Foreskin keratinocyte (primary cell): ENCODE measurements at places on chromosomes 1 and 21.
A peak's percentile ranks its signal among the peaks of the same experiment; 100 is the strongest.

- DNase-seq, result peak; percentile 73
Measured at GRCh38 chr1:234154320-234155251, 218.7 kb upstream of the COA6 start.

DNA sequence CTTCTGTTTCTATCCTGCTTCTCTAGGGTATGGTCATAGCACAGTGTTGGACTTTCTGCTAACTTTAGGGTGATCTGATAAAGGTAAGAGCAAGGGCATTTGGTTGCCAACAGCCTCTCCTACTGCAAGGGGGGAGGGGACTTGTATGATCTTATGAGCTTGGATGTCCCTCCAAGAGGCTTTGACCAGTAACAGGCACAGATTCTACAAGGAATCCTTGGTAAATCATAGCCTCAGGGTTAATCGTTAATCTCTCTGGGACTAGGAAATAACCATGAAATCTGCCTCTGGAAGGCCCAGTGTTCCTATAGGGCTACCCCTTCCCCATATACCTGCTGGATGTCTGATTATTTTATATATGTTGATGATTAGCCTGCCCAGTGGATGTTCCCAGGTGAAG, 134.8 kb upstream of the TNFSF4 start:
- no peak for DNase-seq

DNA sequence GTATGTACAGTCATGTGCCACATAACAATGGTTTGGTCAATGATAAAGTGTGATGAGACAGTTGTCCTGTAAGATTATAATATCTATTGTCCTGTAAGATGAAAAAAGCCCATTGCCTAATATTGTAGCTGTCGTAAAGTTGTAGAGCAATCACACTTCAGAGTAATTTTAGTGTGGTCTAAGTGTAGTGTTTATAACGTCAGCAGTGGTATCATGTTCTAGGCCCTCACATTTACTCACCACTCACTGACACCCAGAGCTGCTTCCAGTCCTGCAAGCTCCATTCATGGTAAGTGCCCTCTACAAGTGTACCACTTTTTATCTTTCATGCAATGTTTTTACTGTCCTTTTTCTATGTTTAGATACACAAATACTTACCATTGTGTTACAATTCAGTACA, 259.9 kb upstream of the RAB4A start:
- no peak for DNase-seq

- peak; percentile 42 for DNase-seq
Measured at GRCh38 chr1:221294242-221294641, 415.0 kb downstream of the HLX start.

- peak; percentile 49 for DNase-seq
Measured at GRCh38 chr1:114718661-114719423, 2.3 kb upstream of the NRAS start.

DNA sequence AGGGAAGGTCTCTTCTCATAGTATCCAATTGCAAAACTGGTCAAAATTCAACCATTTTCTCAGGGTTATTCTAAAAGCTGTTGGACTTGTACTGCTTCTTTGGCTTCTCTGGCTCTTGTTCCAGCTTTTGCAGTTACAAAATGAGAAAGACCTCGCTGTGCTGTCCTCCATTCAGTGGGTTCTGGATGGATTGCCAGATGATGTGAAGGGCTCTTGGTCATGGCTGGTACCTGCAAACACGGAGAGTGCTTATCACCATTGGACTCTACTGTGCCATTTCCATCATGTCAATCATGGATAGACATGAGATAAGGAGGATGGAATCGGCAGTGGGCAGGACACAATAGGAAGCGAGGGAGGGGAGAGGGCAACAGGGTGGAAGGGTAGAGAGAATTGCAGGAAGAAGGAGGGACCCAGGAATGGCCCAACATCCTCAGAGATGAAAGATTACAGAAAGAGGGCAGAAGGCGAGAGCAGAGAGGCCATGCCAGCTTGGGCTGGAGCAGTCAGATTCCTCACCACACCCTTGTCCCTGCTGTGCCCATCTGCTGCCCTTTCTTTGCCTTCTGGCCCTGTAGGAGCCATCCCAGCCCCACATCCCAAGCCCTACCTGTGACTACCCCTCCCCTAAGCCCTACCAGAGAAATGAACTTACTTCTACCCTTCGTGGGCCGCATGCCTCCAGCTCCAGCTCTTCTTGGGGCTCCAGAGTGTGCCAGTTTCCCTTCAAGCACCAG, 70.3 kb downstream of the HIVEP3 start:
- DNase-seq, result no peak

GRCh38 chr1:206776229-206776628, 3.9 kb upstream of the IL10 start:
- DNase-seq, result no peak

GRCh38 chr1:85617633-85618100, 37.1 kb downstream of the CCN1 start:
- no peak for DNase-seq

DNA sequence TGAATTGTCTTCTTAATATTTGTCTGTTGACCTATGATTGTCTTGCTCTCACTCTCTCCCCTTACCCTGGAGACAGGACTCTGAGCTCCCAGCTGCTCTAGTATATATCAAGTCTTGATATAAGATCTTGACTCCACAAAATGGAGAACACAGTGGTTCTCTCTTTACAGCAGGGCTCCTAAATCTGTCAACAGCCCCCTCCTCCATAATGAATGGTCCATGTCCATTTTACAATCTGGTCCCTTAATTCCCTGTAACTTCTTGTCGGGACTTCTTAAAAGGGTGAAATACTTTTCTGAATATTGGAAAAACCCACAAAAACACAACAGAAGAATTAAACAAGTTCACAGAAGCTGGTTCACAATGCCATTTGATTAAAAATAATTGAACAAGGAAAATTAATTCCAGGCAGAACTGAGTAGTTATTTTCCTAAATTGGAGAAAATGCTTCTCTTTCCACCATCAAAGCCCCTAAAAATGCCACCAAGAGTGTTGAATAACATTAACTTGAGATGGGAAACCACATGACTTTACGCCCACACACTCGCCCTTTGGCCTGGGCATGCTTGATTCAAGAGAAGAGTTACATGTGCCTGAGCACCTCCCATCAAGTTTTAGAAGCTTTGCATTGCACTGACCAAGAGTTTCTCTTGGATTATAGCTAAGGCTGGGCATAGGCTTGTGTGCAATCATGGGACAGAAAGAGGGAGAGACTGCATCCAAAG, 109.8 kb downstream of the TOMM20 start:
- peak; percentile 25 for DNase-seq

DNA sequence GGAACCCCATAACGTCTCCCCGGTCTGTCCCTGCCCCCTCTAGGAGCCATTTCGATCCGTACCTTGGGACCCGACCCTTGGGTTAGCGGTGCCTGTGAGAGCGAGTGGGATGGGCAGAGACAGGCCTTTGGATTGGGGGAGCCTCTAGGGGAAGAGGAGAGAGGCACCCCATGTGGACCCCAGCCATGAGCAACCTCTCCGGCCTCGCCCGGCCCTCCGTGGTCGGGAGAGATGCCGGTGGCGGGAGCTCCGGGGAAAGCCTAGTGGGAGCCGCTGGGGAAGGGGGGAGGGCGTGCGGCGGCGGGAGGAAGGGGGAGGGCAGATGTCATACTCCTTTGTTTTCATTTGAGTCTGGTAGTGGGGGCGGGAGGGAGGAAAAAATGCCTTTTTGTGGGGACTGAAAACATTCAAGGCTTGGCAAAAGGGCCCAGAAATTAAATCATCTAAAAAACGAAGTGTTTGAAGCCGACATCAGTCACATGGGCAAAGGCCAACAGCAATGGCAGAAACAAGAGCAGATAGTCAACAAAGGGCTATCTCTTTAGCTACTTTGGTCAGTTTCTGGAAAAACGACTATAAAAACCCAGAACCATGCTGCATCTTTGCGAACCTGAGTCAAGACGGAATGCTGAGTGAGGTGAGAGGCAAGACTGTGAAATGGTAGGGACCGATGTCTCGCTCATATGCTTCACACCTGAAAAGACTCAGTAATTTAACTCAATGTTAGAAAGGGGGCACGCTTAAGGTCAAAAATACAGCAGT, 758 bp downstream of the PTBP2 start:
- DNase-seq, result peak; percentile 44

- no peak for DNase-seq
Measured at GRCh38 chr1:10947181-10947580, 65.3 kb upstream of the TARDBP start.

DNA sequence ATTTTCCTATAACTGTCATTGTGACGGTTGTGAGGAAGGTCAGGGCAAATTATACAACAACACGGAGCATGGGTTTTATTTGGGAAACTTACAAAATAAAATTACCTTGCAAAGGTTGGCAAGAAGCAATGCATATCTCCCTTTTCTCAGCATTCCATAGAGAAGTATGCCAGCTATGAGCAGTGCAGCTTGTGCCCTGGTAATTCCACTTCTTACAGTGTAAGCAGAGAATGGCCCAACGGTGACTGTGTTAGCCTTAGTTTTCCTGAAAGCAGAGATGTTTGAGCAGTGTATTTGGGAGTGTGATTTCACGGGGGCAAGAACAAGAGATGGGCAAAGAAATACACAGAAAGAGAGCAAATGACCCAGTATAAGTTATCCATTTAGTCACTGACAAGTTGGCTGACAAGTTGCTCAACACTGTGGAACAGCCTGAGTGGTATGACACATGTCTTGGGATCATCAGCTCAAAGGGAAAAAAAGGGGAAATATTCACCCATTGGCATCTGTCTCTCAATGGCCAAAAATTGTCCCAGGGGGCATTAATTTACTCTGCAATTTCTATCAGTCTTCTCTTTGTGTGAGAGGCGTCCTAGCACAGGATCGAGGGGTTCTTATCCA, 210.9 kb upstream of the NRIP1 start:
- DNase-seq, result no peak

DNA sequence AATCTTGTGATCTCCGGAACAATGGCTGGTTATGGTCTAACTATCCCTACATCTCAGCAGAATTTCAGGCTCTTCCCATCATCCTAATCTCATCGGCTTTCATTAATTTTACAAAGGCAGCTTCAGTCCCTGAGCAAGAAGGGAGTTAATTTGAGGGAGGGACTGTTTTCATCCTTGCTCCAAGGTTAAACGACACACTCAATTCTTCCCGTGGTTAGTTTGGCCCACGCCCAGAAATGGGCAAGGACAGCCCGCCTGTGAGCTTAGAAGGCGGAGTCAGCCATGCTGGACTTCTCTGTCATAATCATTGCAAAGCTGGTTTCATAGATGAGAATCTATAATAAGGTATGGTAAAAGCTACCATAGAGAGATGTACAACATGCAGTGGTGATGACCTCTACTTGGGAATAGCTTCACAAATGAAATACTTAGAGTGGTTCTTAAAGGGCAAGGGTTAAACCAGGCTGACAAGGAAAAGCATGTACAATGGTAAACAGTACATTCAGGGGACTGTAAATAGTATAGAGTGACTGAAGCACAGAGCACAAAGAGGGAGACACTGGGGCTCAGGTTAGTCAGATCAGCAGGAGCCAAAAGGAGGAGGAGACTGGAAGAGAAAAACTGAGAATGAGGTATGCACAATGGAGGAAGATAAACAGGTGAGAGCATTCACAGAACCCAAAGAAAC, 108.8 kb downstream of the SMYD3 start:
- DNase-seq, result no peak

GRCh38 chr1:39344394-39345154, 140.1 kb downstream of the MACF1 start:
- DNase-seq, result no peak

- DNase-seq, result peak; percentile 35
Measured at GRCh38 chr1:211928993-211929637, 98.6 kb upstream of the LPGAT1 start.

DNA sequence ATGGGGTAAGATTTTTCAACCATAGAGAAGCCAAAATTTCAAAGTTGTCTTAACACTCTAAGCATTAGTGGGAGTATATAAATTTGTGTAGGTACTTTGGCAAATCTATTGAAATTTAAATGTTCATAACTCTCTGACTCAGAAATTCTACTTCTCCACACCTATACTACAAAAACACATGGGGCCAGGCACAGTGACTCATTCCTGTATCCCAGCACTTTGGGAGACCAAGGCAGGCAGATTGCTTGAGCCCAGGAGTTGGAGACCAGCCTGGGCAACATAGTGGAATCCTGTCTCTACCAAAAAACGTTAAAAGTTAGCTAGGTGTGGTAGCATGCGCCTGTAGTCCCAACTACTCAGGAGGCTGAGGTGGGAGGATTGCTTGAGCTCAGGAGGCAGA, 41.3 kb upstream of the RAVER2 start:
- DNase-seq, result peak; percentile 55

DNA sequence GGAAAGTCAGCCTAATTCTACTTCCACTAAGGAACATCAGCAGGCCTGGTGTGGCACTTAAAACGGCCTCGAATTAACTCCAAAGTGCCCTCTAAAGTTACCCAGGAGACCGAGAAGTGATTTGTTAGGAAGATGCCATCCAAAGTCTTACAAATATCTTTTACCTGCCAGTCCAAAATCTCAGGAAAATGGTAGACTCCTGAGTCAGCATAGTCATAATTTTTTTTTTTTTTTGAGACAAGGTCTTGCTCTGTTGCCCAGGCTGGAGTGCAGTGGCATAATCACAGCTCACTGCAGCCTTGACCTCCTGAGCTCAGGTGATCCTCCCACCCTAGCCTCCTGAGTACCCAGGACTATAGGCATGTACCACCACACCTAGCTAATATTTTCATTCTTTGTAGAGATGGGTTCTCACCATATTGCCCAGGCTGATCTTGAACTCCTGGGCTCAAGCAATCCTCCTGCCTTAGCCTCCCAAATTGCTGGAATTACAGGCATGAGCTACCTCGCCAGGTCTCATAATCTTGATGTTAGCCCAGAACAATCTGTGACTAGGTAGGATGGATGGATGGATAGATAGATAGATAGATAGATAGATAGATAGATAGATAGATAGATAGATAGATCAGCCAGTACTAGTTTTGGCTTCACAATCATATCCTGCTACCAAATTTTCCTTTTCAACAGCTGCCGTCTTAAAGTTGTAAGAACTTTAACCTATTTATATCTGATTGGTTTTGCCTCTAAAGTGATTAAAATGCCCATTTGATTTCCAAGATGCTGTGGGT, 25.3 kb upstream of the PPP2R5A start:
- DNase-seq, result no peak

DNA sequence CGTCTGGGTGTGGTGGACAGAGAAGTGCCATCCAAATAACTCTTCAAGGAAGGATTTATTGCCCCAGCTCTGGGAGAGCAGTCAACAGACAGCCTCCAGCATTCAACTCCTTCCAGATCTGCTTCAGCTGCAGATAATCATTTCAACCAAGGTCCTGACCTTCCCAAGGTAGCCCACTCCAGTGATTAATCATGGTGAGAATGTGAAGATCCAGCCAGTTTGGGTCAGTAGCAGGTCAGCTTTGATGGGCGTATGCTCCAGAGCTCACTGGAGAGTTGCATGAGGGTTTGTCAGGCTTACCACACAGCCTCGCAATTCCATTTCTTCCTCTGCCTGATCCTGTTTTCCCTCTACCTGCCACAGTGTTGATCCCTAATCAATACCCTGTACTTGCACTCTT, 214.5 kb upstream of the ZRANB2 start:
- no peak for DNase-seq

DNA sequence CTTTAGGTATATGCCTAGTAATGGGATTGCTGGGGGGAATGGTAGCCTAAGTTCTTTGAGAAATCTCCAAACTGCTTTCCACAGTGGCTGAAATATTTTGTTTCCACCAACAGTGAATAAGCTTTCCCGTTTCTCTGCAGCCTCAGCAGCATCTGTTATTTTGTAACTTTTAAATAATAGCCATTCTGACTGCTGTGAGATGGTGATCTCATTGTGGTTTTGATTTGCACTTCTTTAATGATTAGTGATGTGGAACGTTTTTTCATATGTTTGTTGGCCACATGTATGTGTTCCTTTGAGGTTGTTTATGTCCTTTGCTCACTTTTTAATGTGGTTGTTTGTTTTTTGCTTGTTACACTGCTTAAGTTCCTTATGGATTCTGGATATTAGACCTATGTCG, 237.4 kb downstream of the CENPF start:
- no peak for DNase-seq

GRCh38 chr1:60571811-60572210, 498.2 kb upstream of the C1orf87 start:
- DNase-seq, result peak; percentile 26
